ENCODE measurements at places on chromosomes 3 and 15.

DNA sequence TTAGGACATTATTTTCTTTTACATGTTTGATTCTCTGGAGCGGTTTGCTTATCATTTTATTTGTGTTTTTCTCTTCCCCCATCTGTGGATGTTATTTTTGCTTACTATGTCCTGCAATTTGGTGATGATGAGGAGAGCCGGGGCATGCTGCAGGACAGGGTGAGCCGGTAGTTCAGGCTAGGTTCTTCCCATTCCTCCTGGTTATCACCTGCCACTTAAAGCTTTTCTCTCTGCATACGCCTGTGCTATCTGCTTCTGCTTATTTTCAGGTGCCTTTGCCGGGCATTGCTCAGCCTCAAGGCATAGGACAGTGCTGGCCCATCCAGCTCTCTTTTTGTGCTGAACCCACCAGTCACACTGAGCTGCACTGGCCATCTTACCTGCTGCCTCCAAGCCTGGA lies 85.8 kb downstream of the MCTP2 start:
- DNase-seq: no peak

DNA sequence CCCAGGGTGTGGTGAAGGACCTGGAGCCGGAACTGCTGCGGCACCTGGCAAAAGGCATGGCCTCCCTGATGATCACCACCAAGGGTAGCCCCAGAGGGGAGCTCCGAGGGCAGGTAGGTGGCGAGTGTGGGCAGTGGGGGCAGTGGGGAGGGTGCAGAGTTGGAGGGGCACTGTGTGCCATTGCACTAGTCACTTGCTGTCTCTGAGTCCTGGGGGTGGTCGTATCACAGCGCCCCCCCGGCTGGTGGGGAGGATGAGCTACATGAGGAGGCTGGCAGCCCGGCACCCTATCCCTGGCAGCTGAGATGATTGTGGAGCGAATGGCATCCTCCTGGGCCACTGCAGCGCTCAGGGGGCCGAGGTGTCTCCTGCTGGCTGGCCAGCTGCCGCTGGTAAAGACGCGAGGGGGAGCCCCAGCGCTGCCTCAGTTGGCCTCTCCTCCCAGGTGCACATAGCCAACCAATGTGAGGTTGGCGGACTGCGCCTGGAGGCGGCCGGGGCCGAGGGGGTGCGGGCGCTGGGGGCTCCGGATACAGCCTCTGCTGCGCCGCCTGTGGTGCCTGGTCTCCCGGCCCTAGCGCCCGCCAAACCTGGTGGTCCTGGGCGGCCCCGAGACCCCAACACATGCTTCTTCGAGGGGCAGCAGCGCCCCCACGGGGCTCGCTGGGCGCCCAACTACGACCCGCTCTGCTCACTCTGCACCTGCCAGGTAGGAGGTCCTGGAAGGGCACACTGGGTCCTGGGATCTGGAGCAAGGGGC lies 6.4 kb downstream of the CHRD start:
- DNase-seq: no peak

- DNase-seq: no peak
Observed at GRCh38 chr15:71096676-71097075, 18.6 kb upstream of the THSD4 start.

DNA sequence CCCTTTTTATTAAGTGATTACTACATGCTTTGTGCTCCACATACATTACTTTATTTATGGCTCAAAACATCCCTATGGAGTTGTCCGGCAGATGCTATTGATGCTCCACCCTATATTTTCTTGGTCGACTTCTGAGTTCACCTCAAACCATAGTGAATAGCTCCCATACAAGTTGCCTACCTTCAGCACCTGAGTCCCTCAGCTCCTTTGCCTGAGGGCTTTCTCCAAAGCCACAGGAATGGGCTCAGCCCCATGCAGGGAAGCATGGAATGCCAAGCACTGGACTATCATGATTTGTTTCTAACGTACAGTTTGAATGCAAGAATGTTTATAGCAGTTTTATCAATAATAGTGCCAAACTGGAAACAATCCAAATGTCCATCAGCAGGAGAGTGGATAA lies 124.8 kb upstream of the TNIK start:
- no peak for DNase-seq

DNA sequence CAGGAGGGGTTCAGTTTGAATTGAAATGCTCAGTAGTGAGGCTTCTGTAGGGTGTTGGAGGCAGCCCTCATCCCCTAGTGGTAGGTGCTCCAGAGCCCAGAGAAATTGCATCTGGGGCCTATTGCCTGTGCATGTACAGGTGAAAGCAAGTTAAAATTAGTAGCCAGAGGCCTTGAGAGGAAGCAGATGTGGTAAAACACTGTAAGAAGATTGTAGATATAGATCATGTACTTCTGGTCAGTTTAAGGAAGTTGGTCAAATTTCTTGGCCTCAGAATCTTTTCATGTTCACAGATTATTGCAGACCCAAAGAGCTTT lies 34.6 kb downstream of the IGSF10 start:
- no peak for DNase-seq

Data from stimulated activated naive CD4-positive, alpha-beta T cell treated with Interleukin-2 at 50 U/mL for 16 hours (primary cell).